ENCODE measurements at places on chromosomes 6 and 20.
A peak's percentile ranks its signal among the peaks of the same experiment; 100 is the strongest.

GRCh38 chr6:163457637-163458561 is 43.4 kb downstream of the QKI start:
- no peak for DNase-seq

DNA sequence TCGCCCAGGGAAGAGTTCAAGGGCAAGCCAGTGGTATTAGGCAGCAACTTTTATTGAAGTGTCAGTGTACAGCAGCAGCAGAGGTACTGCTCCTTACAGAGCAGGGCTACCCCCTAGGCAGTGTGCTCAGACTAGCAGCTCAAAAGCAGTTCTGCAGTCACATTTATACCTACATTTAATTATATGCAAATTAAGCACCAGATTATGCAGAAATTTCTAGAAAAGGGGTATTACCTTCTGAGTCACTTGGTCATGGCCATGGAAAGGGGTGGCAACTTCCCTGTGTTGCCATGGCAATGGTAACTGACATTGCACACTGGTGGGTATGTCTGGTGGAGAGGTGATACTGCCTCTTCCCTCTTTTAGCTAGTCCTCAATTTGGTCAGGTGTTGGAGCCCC is 2.1 kb upstream of the ZKSCAN4 start:
- no peak for DNase-seq

- DNase-seq, result no peak
Observed at GRCh38 chr6:53906103-53906502, 111.3 kb downstream of the LRRC1 start.

- DNase-seq, result no peak
Observed at GRCh38 chr6:93398723-93399122, 20.6 kb downstream of the EPHA7 start.

DNA sequence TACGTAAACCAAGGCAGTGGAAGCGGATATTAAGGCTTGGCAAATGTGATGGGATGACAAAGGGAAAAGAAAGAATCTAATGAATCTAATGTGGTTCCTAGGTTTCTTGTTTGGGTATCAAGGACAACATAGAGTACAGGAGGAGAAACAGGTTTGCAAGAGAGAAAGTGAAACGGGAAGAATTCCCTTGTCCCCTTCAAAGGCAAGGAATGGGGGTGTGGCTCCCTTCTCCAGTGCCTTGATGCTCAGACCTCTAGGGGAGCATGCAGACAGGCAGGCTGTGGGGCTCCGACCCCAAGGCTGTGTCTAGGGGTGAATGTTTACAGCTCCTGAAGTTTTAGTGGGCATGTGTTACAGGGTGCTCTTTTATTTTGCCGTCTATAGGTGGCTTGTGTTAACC is 317.5 kb upstream of the HSF2 start:
- DNase-seq, result no peak

GRCh38 chr20:24628985-24629384 is 159.6 kb downstream of the SYNDIG1 start:
- DNase-seq, result no peak

DNA sequence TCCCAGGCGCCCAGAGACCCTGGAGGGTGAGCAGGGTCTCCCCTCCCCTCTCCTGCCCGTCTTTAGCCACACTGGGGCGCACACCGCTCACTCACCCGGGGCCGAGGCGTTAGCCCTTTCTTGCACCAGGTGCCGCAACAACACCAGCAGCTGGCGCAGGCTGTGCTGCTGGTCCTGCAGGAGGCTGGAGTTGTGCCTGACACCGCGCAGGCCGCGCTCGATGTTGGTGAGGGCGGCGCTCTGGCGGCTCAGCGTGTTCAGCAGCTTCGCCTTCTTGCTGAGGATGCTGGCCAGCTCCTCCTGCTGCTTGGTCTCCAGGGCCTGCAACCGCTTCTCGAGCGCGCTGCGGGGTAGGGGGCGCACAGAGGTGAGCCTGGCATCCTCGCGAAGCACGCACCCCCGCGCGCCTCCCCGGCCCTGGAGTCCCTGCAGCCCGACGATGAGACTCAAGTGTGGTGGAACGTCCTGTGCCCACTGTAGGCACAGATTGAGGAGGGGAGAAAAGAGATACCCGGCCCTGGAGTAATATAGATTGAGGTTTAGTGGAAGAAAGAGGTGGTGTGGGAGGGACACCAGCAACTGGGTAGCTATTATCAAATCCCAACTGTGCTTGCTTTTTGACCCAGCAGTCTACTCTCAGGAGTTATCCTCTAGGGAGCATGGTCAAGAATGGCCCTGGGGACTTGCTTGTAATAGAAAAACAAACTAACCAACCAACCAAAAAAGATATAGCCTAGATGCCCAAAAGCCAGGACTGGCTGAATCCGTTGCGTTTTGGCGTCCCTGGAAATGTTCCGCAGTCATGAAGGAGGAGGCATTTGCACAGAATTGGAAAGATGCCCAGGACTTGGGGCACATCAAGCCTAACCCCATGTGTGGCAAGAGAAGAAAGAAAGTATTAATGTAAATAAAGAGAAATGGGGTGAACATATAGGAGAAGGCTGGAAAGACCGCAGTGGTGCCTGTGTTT is 30.9 kb downstream of the ANGPT4 start:
- no peak for DNase-seq

- DNase-seq, result no peak
Observed at GRCh38 chr6:90716376-90716775, 129.5 kb upstream of the MAP3K7 start.

DNA sequence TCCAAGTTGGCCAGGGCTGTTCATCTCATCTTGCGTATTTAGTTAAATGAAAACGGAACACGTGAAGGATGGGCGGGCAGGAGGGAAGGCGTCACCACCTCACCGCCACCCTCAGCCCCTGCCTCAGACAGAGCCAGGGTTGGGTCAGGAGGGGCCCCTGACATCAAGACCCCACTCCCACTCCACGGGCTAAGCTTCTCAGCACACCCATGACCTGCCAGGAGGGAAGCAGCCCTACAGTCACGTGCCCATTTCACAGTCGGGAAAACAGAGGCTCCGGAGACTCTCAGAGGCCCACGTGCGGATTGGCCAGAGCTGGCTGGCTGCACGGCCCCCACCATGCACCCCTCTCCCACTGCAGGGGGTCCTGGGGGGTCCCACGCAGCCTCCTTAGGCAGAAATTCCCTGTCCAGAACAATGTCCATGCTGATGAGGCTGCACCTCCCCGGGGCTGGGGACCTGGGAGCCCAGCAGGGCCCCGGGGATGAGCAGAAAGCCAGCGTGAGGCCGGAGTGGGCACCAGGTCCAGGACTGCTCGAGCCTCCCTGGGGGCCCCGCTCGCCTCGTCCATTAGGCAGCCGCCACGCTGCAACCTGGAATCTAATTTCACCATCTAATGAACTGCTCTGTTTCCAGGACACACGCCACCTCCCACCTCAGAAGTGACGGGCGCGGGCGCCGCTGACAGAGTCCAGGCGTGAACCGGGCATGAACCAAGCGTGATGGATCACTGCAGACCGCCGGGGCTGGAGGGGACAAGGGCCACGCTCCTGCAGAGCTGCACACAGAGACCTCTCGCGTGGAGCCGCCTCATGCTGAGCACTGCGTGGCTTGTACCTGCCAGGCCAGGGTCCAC is 15.8 kb downstream of the KCNQ2 start:
- no peak for DNase-seq

DNA sequence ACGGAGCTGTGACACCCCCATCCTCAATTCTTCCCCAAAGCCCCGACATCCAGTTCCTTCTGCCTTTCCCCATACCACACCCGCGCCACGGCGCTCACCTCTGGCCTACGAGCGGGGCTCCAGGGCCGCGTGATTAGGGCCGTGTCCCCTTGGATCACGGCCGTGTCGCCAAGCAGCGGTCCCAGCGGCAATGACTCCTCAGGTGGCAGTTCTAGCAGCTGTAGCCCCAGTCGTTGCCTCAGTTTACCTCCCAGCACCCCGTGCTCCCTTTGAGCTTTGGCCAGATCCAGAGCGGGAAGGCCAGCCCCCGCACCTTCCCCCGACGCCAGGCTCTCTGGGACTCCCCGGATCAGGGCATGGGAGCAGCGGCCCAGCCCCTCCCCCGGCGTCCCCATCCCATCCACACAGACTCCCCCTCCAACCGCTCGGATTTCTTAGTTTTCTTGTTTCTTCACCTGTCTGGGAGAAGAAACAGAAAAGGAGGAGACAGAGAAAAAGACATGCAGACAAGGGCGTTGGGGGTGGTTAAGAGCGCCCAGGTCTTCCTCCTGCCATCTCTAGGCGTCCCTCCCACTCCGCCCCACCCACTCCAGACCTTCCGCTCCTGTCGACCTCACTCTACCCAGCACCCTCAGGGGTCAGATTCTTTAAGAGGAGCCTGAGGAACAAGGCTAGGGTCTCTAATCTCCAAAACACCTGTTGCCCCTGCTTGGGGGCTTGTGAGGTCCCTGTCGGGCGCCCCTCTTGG is at the start of gene DDAH2:
Gene DDAH2 (minus strand): TSS at position 533 of the 748 bp plus-strand sequence. CDS start 138 bp downstream, at position 395.
- DNase-seq, result no peak

- DNase-seq, result no peak
Observed at GRCh38 chr20:41938353-41938752, 320.2 kb upstream of the CHD6 start.

GRCh38 chr20:46423882-46424482 is 17.6 kb upstream of the ELMO2 start:
- no peak for DNase-seq

- no peak for DNase-seq
Observed at GRCh38 chr6:36968266-36968977, 13.9 kb downstream of the PI16 start.

GRCh38 chr6:155638200-155638599 is 182.6 kb upstream of the NOX3 start:
- no peak for DNase-seq

DNA sequence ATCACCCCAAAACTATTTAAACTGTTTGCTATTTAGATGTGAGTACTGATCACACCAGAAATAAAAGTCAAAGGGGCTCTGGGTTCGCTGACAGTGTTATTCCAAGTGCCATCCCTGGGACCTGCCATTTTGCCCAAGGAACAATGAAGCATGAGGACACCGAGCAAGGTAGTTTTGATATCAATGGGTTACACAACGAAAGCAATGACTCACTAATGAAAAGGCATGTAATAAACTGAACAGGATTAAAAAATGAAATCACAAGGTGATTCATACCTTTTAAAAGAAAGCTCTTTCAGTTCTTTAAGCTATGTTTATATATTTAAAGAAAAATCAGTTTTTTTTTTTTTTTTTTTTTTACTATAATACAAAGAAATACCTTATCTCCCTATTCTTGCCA is 102.0 kb downstream of the HS3ST5 start:
- DNase-seq, result no peak

- DNase-seq, result no peak
Observed at GRCh38 chr6:144613859-144614258, 328.7 kb downstream of the UTRN start.

DNA sequence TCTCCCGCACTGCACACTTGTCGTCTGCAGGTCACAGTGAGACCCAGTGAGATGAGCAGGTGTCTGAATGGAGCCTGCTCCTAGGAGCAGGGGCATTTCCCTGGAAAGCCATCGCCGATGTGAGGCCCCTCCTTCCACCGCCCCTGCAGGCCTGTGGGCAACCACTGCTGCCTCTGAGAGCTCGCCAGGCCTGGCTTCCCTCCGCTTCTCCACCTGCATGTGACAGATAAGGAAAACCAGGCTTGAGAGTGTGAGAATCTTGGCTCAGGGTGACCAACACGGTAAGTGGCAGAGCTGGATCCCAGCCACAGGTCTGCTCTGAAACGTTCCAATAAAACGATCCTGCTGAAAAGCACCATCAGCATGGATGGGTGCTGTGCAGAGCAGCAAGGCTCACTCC is 332.8 kb downstream of the CDH4 start:
- DNase-seq, result no peak

DNA sequence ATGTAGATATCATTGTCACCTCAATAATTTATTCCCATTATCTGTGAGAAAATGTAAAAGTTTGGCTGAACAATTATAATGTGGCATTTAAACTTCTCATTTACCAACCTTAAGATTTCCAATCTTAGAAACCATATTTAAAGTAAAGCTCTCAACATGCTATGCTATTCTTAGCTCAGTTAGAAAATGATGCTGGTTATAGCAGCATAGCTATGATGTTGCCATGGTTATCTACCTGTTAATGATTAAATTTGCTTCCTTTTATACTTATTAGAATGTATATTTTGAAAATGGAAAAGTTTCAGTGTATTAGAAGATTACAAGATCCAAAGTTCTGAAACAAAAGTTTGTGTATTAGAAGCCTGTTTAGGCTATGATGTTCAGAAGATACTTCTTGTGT is 110.1 kb downstream of the GPR63 start:
- no peak for DNase-seq

- DNase-seq, result no peak
Observed at GRCh38 chr6:35038076-35038475, 103.1 kb downstream of the TCP11 start.

GRCh38 chr20:32798046-32798981 is 21.4 kb upstream of the MAPRE1 start:
- no peak for DNase-seq

- no peak for DNase-seq
Observed at GRCh38 chr20:40639676-40640355, 49.2 kb downstream of the MAFB start.

- no peak for DNase-seq
Observed at GRCh38 chr6:71012866-71013469, 56.1 kb upstream of the B3GAT2 start.

- no peak for DNase-seq
Observed at GRCh38 chr20:4406627-4407026, 315.1 kb upstream of the PRND start.

- no peak for DNase-seq
Observed at GRCh38 chr6:57021086-57021720, 25.3 kb upstream of the KIAA1586 start.

DNA sequence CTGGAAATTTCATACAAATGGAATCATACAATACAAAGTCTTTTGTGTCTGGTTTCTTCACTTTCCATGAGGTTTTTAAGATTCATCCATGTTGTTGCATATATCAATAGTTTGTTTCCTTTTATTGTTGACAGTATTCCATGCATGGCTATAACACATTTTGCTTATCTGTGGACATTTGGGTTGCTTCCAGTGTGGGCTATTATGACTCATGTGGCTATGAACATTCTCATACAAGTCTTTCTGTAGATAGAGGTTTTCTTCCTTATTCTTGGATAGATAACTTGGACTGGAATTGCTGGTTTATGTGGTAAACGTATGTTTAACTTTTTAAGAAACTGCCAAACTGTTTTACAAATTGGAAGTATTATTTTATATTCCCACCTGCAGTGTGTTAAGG is 30.0 kb upstream of the KIF6 start:
- DNase-seq, result no peak

- no peak for DNase-seq
Observed at GRCh38 chr6:149129371-149130077, 188.0 kb upstream of the TAB2 start.

DNA sequence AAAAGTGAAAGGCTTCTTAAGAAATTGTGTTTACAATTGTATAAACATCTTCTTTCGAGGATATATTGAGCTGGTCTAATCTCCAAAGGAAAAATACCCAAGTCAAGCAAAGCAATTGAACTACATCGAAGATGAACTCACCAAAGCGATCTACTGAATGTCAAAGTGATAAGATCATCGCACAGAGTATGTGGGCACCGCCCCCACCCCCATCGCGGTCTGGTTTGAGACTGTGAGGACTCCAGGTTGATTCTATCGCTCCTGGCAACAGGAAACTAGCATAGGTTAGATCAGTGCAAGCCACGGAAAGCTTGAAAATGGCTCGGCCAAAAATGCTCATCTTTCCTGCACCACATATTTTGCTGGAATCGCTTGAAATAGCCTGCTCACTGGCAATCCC is 133.2 kb upstream of the RPS6KA2 start:
- peak; percentile 56 for DNase-seq

- DNase-seq, result peak; percentile 39
Observed at GRCh38 chr6:69866770-69867638, 648 bp downstream of the COL19A1 start.
